ENCODE measurements at places on chromosomes 16 and 17.

GRCh38 chr17:21460358-21460757 is 84.2 kb downstream of the KCNJ12 start:
- DNase-seq = no peak

DNA sequence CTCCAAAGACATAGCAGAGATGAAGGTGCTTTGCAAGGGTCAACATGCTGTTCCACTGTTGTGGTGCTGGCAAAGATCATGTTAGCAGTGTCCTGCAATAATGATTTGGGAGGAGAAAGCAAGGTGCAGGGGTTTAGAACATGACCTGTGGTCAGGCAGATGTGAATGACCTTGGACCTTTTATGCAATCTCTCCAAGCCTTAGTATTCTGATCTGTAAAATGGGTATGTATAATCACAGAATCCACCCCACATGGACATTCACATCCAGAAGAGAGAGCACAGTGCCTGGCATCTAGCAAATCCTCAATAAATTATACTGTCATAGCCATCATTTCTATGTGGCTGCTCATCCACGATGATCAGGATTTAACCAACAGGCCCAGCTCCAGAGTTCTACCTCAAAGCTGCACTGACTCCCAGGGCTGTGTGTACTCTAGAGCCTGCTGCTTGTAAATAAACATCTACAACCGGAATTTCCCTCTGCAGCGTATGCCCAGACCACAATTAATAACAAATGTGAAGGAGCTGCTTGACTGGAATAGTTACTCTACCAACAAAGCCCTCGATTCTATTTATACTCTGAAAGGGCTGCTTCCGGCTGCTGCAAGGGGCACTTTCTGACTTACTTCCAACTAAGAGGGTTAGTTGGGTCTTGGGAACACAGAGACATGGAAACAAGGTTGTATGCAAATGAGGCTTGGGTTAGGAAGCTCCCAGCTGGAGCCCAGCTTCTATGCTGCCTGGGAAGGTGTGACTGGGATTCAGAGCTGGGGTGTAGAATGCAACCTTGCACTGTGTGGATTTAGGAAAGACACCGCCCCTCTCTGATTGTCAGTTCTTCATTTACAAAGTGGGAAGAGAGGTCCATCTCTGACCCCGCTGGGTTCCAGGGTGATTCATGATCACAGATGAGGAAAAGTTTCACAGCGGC is 265.2 kb downstream of the XYLT1 start:
- DNase-seq = no peak

DNA sequence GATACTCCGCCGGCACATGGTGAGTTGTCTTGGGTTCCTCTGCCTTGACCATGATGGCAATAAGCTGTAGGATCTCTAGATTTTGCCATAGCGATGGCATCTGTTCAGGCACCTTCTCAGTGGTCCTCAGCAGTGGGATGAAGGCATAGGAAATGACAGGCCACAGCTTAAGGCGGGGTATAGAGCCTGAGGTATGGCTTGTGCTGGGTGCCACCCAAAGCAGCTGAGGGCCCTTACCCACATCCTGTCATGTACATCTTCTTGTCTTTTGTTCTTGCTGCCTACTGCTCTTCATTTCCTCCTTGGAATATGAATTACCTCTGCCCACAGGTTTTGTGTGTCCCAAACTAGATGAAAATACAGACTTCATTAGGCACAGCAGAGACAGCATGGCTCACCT is 29.5 kb downstream of the KAT7 start:
- DNase-seq = peak; percentile 35

DNA sequence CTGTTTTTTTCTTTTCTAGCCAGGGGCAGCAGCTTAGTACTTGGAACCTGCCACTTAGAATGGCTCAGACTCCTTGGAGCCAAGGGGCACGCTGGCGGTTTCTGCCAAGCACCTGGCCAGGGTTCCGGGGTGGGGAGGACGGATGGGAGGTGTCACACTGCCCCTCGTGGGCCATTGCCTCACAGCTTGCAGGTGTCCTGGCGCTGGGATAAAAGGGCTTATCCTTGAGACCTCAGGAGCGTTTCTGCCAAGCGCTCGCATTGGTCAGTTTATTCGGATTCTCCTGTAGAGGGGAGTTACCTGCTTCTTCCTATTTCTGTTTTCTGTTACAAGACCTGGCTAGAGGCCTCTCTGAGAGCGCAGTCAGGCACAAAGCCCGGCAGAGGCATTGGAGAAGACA is 234.6 kb downstream of the MSI2 start:
- DNase-seq = no peak

- DNase-seq = no peak
Measured at GRCh38 chr17:71790791-71791190, 330.0 kb upstream of the SOX9 start.
